ENCODE measurements at places on chromosomes 5 and 9.

GRCh38 chr9:134299883-134300282 lies 26.4 kb upstream of the RXRA start:
- no peak for DNase-seq

GRCh38 chr9:79663878-79664277 lies 92.1 kb downstream of the TLE4 start:
- no peak for DNase-seq

GRCh38 chr5:109721741-109722140 lies 32.0 kb downstream of the MAN2A1 start:
- DNase-seq = no peak

- DNase-seq = no peak
Observed at GRCh38 chr5:132867046-132867451, 607 bp downstream of the UQCRQ start.

DNA sequence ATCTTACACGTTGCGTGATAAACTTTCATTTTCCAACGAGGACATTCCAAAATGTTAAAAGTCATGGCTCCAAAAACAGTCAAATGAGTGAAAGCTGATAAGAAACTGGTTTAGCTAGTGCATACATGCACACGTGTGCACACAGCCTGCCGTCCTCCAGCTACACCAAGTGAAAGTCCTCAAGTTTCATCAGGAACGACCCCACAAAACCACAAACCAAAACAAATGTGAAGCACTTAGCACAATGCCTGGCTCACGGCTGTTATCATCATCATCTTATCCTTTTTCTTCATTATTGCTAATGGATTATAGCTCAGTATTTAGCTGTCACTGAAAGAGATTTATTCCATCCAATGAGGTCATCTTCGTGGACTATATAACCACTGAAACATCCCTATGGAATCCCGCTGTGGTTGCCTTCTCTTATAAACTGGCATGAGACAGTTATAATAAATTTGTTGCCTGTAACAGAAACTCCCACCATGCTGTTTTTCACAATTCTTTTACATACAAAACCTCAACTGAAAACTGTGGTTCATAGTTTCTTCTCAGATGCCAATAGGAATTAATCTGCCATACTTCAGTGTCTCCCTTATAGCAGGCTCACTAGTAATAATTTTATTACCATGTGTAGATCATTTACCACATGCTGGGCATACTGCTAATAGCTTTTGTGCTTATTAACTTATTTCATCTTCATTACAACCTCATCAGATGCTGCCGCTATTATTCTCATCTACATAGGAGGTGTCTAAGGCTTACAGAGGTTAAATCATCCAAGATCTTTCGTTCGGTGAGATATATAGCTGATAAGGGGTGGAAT lies 56.1 kb downstream of the SAXO1 start:
- DNase-seq = no peak

- no peak for DNase-seq
Observed at GRCh38 chr9:14819183-14819582, 91.0 kb downstream of the FREM1 start.

DNA sequence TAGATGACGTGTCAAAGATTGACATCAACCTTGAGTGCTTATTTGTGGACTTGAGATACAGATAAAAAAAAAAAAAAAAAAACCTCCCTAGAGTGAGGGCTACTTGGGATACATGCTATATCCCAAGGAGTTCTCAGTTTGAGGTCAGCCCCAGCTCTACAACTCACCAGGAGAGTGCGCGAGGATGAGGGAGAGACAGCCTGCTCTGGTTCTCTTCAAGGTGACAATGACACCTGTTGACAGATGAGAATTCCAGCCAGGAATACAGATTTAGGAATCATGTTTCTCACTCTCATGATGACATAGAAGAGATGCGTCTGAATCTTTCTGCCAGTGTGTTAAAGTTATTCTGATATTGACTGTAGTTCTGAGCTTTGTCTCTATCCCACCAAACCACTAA lies 24.9 kb upstream of the ARHGAP26 start:
- no peak for DNase-seq

- no peak for DNase-seq
Observed at GRCh38 chr5:7779019-7780005, 71.6 kb downstream of the CFAP90 start.

- no peak for DNase-seq
Observed at GRCh38 chr5:95508550-95508949, 46.2 kb downstream of the SKIC3 start.

- DNase-seq = no peak
Observed at GRCh38 chr9:68802525-68803015, 97.5 kb downstream of the PIP5K1B start.

GRCh38 chr9:27589462-27589861 lies 16.2 kb upstream of the C9orf72 start:
- DNase-seq = no peak

- DNase-seq = no peak
Observed at GRCh38 chr5:67082941-67083340, 113.7 kb downstream of the CD180 start.

DNA sequence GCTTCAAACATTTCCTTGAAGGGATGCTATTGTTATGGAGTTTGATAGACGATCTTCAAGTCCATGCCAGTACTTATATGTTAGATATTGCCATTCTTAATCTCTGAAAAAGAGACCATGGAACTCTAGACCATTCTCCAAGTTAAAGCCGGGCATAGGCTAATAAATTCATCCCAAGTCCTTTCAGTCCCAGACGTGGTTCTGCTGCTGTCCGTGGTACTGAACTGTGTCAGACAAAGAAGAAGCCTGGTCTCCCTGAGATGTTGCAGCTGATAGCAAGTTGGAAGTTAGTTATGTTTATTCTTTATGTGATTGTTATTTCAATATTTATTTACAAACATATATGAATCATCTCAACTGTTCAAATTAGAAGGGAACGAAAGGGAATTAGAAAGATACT lies 158.7 kb downstream of the NMUR2 start:
- DNase-seq = no peak

DNA sequence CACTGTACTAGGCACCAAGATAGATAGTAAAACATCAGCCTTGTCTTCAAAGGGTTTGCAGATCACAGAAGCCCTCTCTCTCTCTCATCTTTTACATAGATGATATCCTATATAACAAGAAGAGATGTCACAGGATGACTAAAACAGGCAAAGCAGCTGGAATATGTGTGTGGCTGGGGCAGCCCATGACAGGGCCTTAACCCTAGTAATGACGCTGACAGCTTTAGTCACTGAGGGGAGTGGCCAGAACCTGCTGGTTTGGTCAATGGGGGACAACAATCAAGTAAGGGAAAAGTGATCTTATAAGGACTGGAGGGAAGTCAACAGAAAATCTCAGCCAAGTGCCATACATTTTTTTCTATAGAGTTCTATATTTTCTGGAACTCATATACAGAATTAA lies 41.9 kb upstream of the RIC1 start:
- no peak for DNase-seq

DNA sequence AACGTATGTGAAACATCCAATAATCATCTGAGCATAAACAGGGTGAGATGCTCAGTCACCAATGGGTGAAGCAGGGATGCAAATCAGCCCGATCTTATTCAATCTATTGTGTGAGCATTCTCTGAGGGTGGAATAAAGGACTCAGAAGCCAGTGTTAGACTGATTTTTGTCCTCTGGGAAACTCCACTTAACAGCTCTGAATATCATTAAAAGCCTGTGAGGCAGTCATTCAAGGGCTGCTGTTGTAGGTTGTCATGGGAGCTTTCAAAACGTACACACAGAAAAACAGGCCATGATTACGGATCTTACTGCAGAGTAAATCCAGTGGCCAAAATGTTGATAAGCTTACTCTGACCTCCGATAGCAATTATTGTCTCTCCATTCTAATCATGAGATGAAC lies 266.5 kb upstream of the EFNA5 start:
- no peak for DNase-seq

GRCh38 chr5:83721953-83722901 lies 1.6 kb upstream of the HAPLN1 start:
- no peak for DNase-seq

DNA sequence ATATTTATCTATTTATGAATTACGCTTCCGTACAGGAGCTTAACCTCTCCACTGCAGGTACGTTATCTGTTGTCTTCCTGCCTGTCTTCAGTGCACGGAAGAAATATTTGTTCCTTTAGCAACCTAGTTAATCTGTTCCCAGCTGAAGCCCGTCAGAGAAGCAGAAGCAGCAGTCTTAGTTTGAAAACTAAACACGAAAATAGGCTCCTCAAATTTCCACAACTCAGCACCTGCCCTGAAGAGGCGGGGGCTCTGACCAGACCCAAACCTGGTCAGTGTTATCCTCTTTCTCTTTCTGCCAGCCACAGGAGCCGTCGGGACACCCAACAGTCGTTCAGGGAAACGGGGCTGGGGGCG lies 462 bp downstream of the NUDCD2 start:
- no peak for DNase-seq

DNA sequence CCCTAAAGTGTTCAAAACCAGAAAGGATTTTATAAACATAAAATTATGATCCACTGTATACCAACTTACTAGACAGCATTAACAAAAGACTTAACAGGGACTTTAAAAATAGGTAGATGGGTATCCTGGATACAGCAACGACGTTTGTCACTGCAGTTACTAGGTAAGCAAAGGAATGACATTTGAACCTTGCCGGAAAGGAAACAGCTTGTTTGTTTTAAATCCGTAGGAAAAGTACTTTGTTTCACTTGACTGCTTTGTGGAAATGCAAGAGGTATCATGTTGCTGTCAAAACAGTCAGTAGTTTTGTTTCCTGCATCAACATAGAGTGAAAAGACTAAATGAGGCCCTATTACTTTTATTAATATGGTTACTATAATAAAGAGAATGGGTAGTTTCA lies 122.9 kb downstream of the CDC42SE2 start:
- no peak for DNase-seq

GRCh38 chr9:8567963-8568579 lies 768.5 kb upstream of the DMAC1 start:
- DNase-seq = no peak

DNA sequence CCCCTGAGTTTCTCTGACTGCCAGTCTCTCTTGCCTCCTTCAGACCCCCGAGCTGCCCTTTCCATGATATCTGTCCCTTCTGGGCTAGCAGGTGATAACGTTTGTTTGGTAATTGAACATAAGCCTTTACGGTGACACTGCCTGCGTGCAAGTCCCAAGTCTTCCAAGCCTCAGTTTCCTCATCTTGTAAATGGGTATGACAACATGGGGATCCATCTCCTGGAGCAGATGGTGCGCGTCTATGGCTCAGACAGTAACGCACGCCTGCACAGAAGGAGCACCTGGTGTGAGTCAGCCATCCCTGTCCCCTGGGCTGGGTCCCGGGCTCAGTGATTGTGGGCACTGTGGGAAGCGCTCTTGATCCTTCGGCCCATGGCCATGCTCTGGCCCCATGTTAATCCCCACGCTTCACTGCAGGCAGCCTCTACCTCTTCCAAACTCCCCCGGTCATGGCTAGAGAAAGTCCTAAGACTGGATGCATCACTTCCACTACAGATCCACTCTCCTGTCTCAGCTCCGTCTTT lies 85.8 kb downstream of the DAP start:
- no peak for DNase-seq

DNA sequence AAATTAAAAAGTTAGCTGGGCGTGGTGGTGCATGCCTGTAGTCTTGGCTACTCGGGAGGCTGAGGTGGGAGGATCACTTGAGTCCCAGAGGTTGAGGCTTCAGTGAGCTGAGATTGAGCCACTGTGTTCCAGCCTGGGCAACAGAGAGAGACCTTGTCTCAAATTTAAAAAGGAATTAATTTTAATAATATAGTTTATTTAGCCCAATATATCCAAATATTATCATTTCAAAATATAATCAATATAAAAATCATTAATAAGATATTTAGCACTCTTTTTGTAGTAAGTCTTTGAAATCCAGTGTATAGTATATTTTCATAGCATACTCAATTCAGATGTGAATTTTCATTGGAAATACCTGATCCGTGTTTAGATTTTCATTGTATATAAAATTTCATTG lies 43.2 kb upstream of the ORM1 start:
- no peak for DNase-seq

DNA sequence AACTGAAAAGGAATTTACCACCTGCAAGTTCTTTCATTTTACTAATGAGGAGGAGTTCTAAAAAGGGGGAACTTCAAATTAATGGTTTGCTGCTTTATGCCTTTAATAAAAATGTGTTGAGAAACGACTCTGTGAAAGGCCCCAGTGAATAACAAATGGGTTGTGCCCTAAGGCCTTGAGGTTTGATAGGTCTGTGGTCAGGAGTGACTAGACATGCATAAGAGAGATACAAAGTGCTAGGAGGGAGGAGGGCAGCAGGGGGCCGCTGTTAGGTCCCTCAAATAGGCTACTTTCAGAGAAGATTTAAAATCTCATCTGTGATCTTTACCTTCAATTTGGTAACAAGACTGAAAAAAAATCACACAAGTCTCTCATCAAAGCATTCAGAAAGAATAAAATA lies 58.3 kb downstream of the FAM81B start:
- no peak for DNase-seq

- DNase-seq = no peak
Observed at GRCh38 chr5:102794047-102794446, 38.9 kb downstream of the PAM start.

DNA sequence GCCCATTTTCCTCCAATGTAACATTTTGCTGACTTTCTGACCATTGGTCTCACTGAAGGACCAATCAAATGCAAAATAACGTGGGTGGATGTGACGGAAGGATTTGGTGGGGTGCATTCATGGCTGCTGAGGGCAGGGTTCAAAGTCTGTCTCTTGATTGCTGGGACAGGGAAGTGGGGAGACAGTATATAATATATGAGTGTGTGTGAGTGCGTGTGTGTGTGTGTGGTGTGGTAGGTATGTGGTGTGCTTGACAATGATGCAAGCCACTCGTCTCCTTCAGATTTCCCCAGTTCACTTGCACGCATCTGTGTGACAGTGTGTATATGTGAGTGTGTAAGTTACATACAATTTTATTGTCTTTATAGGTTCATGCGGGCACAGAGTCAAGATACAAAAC lies 477.3 kb downstream of the DIRAS2 start:
- no peak for DNase-seq

GRCh38 chr9:82991671-82992070 lies 71.3 kb downstream of the RASEF start:
- no peak for DNase-seq

DNA sequence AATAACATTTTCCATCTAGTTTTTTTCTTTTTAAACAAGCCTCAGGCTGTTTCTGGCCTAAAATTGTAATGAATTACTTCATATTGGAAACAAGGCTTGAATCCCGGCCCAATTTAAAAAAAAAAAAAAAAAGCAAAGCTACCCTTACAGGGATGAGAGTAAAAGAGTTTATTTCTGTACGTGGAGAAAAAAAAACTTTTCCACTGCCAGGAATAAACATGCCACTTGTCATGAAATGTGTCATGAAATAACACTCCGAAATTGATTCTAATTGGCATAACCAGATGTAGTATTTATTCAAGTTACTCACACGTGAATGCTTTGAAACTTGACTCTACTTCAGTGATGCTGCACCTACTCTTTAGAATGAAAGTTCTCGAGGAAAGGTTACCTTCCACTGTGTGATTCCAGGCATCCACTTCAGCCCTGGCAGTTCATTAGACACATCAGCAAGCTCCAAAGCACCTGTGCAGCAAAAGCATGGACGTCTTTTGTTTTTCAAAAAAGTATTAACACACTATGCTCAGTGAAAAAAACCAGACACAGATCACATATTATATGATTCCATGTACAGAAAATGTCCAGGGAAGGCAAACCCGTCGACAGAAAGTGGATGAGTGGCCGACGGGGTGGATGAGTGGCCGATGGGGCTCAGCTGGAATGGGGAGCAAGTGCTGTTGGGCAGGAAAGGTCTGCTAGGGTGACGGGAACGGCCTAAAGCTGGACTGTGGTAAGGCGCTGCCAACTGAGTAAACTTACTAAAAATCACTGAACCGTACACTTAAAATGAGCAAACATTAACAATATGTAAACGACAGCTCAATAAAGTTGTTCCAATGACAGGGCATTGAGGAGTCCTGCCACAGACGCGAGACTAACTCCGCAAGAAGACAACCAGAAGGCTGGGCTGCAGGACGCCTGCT lies 21.2 kb downstream of the NSUN2 start:
- DNase-seq = no peak

Measured in stimulated activated CD8-positive, alpha-beta memory T cell treated with anti-CD3 and anti-CD28 coated beads, Interleukin-7, amount 100 ng/mL, for 1 hour (primary cell).